Epithelial cell of alveolus of lung (primary cell): ENCODE measurements at places on chromosomes 2 and 18. TPM values are rescaled to one million over a fixed set of nuclear protein-coding genes. Genes with fewer than 3 reads are reported as not detected.

Gene MAP3K19
- total RNA-seq, result not detected in 2 replicates

Gene C2orf68
- 14.6 and 16.2 TPM in 2 replicates for total RNA-seq

Gene NDUFAF7
- total RNA-seq, result 6.2 and 21.5 TPM in 2 replicates

Gene CYRIA
- 1.9 and 3.1 TPM in 2 replicates for total RNA-seq

Gene CNTNAP5
- not detected in 2 replicates for total RNA-seq

Gene TMEFF2
- total RNA-seq, result 0.96 and 1.6 TPM in 2 replicates
